Stimulated activated CD4-positive, alpha-beta T cell treated with anti-CD3 and anti-CD28 coated beads, Interleukin-4, amount 100 ng/mL, for 4 hours (primary cell): ENCODE measurements at places on chromosomes 4 and X.

DNA sequence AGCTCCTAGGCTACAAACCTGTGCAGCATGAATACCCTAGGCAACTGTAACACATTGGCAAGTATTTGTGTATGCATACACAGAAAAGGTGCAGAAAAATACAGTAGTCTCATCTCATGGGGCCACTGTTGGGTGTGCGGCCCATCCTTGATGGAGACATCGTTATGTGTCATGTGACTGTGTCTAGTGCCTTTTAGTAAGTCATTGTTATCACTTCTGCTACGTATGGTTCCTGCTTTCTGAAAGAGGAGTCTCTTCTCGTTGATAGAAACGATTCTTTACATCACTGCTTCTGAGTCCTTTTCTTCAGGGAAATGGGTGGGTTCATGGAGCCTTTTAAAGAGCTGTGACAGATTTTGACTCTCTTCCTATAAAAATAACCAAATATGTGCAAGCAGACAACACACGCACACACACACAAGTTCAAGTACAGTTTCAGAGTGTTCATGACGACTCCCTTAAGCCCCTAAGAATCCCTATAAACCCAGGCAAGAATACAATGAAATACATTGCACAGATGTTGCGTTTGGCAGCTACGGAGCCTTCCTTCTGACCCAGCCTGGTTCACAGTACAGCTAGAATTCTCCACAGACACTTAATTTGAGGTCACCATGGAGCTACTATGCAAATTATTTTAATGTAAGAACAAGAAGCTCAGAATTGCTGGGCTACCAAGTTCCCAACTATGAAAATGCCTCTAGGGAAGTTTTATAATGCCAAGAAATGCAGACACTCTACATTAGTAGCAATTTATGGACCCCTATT lies 10.2 kb upstream of the STK32B start:
- no peak for DNase-seq

- DNase-seq = no peak
Measured at GRCh38 chr4:111945014-111945413, 200.2 kb upstream of the FAM241A start.

GRCh38 chr4:17328141-17328815 lies 183.6 kb downstream of the QDPR start:
- no peak for DNase-seq

DNA sequence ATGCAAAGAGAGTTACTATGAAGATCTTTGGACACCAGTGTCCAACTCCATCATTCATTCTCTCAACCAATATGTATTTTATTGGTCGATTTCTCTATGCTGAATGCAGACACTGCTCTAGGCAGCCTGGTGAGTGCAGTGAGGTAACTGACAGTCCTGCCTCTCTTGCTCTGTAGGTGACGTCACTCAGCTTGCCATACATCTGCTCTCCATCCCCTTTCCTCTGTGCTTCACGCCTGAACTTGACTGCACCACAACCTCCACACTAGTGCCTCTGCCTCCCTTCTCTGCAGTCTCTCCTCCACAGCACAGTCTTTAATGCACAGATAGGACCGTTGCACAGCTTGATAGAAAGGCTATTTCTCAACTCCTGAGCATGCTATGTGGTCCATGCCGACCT lies 344.9 kb upstream of the NOCT start:
- no peak for DNase-seq

DNA sequence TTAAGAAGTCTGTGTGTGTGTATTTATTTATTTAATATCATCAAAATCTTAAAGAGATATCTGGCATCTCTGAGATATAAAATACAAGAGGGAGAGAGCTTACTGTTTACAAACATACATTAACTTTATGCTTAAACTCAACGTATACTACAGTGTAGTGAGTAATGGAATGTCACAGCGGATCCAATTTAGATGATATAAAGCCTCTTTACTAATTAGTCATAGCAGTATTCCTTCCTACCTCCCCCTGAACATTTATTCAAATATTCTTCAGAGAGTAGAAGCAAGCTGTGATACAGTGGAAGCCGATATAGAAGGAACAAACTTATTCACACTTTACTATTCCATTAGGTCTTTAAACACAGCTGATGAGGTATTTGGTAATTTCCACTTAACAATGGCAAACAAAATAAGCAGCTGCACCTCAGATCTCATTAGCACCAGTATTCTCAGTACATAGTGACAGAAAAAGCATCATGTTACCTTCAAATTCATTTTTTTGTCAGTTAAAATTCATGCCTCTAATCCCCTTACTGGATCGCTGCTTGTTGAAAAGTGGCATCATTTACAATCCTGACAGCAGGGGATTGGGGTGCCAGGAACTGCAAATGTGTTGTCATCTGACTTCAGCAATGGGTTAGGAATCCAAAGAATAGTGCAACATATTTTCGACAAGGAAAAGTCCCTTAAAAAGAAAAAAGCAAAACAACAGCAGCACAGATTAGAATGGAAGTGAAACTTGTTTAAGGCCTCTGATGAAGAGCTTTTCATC lies 658.7 kb upstream of the EPHA5 start:
- no peak for DNase-seq

DNA sequence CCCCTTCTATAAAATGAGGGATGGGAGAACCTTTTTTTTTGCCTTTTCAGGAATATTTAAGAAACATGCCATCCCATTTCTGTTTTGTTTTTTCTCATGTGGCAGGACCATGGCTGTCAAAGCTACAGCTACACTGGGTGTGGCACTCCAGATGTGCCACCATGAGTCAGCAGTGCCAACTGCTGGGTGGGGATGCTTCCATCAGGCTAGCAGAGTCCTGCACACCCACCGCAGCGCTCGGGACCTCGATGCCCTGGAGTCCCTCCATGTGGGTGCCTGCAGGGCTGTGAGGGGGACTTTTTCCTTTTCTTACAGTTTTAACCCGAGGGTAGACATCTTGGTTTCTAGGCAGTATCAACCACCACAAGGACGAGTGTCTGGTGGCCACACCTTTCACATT lies 352.6 kb downstream of the NR3C2 start:
- no peak for DNase-seq

- no peak for DNase-seq
Measured at GRCh38 chr4:69524706-69525105, 29.0 kb upstream of the UGT2B4 start.

DNA sequence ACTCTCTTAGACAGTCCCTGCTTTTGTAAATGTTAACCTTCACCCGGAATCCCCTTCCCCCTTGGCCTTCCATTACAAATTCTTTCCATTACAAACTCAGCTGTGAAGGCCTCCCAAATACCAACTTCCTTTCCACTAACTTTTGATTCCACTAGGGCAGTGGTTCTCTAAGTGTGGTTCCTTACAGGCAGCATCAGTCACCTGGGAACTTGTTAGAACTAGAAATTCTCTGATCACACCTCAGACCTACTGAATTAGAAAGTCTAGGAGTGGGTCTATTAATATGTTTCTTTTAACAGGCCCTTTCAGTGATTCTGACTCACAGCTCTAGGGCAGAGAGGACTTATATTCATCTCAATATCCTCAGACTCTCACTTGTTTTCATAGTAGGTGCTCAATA lies 19.0 kb upstream of the MRPL1 start:
- DNase-seq = no peak

DNA sequence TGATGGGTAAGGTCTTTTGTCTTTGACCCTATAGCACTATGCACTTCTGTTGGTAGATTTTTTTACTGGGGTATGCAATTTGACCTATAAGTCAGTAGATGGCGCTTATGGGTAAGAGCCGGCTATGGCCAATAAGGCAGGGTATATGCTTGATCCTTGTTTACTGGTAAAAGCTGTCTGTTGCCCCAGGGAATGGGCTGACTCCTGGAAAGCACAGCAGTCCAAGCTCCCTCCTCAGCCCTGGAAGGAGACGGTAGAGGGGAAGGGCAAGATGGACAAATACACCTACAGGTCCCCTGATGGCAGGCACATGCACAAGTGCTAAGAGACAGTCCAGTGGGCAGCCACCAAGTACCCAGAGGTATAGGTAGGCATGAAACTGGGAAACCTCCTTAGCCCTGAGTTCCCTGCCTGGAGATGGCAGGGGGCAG lies 63.7 kb downstream of the ADAMTS3 start:
- no peak for DNase-seq

GRCh38 chr4:113232194-113232593 lies 182.7 kb downstream of the ANK2 start:
- DNase-seq = no peak

- DNase-seq = no peak
Measured at GRCh38 chr4:70654605-70655011, 11.7 kb downstream of the JCHAIN start.

DNA sequence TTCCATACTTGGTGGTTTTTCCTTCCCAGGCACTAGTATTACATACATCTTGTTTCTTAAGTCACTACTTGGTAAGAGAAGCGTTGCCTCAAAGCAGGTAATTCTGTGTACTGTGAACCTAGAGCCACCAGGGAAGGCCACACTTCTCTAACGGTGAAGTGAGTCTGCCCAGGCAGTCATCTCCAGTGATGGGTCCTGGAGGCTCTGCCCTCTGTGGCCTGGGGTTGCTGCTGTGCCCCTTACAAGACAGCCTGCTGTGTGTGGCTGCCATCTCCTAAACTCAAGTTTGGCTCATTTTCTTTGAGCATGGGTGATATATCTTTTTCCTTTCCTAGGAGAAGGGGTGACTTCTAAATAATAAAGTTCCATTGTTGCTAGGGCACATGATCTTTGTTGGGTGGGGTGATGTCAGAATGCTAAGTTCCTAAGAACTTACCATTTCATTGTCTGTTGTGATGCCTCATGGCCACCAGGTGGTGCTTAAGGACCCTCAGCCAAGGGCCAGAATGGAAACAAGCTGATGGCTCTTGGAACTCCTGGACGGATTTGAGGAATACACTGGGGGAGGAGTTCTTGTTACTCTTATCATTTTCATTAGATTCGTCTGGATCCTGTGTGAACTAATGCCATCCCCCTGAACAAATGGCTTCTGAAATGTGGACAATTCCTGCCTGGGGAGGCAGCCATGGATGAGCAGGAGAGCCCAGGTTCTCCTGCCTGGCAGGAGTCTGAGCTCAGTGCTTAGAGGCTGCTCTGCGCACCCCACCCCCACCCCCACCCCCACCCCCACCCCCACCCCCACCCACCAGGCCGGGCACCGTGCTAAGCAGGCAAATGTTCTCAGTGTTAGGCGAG lies 41.1 kb upstream of the WDR1 start:
- DNase-seq = peak; percentile 14

DNA sequence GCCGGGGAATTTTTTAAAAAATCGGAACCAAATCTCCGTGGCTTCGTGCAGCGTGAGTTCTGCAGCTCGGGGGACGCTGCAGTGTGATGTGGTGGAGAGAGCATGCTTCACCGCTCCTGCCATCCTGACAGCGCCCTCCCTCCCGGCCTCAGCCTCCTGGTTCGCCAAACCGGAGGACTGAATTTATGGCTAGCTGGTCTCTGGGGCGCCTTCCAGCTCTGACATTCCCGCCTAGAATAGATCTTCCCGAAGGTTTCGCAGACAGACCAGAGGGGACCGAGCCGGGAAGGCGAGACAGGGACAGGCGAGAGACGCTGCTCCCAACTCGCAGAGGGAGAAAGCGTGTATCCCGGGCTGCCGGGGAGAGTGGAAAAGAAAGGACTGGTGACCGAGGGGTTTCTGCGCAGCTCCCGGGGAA lies 25.9 kb downstream of the HOPX start:
- DNase-seq = peak; percentile 4

GRCh38 chr4:126737899-126738526 lies 894.7 kb upstream of the INTU start:
- DNase-seq = no peak

GRCh38 chrX:130386408-130386808 lies 934 bp upstream of the GPR119 start:
- DNase-seq = no peak

GRCh38 chr4:5773271-5773555 lies 62.2 kb downstream of the EVC start:
- no peak for DNase-seq

- no peak for DNase-seq
Measured at GRCh38 chrX:53265771-53266574, 15.4 kb downstream of the IQSEC2 start.

DNA sequence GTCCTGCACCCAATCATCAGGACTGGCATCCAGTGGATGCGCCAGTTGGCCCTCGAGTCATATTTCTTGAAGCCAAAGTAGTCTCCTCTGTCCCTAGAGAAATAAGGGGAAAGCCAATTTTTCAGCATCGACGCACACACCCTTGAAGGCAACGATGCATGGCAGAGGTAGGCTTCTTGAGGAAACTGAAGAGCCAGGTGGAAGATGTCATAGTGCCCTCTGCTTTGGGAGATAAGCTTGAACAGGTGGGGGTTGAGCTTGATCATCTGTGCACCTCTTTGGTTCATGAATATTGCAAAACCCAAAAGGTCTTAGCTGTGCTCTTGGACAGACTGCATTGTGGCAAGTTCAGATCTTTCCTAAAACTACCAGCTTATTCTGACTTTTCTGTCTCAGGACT lies 34.6 kb upstream of the WDR1 start:
- DNase-seq = no peak

DNA sequence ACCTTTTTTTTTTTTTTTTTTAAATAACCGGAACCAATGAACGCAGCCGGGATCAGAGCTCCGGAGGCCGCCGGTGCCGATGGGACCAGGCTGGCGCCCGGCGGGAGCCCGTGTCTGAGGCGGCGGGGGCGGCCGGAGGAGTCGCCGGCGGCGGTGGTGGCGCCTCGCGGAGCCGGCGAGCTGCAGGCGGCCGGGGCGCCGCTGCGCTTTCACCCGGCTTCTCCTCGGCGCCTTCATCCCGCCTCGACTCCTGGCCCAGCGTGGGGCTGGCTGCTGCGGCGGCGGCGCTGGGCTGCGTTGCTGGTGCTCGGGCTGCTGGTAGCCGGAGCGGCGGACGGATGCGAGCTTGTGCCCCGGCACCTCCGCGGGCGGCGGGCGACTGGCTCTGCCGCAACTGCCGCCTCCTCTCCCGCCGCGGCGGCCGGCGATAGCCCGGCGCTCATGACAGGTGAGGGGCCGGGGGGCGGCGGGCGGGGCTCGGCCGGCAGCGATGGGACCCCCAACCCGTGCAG lies 337 bp downstream of the STIM2 start:
- DNase-seq = peak; percentile 38

GRCh38 chr4:7710126-7710525 lies 229.5 kb downstream of the AFAP1 start:
- no peak for DNase-seq

DNA sequence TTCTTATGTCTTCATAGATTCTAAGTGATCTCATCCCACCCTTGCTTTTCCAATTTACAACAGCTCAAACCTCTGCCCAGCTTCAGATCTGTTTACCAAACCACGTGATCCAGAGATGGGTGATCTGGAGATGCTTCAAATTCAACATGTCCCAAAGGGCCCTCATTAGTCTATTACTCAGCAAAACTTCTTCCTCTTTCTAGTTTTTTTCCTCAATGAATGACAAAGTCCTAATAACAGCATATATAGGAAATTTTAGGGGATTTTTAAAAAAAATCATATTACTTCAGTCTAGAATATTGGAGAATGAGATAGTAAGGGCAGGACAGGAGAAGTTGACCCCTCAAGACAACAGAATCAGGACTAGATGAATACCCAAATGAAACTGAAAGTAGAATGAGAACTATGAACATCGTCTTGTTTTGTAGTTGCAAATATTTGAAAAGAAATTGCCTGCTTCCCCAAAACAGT lies 127.1 kb downstream of the CFAP299 start:
- DNase-seq = no peak

- no peak for DNase-seq
Measured at GRCh38 chrX:66200855-66201795, 37.1 kb downstream of the HEPH start.
